ENCODE measurements at places on chromosomes 2 and 18. TPM values are rescaled to one million over a fixed set of nuclear protein-coding genes. Genes with fewer than 3 reads are reported as not detected.

SLC4A3 gene
- 3.1 TPM for polyA plus RNA-seq

TTC32 gene
- 22.4 TPM for polyA plus RNA-seq

MYOM1 gene
- polyA plus RNA-seq: 0.34 TPM

CREG2 gene
- polyA plus RNA-seq: 1.6 TPM

COPS7B gene
- 29.4 TPM for polyA plus RNA-seq

RESP18 gene
- polyA plus RNA-seq: not detected

PRSS56 gene
- polyA plus RNA-seq: 0.07 TPM

LHCGR gene
- not detected for polyA plus RNA-seq

RGPD3 gene
- 0.12 TPM for polyA plus RNA-seq

NTSR2 gene
- not detected for polyA plus RNA-seq

AQP12B gene
- not detected for polyA plus RNA-seq

SOWAHC gene
- 13.4 TPM for polyA plus RNA-seq

ZAP70 gene
- 0.09 TPM for polyA plus RNA-seq

VWA3B gene
- polyA plus RNA-seq: not detected

CLEC4F gene
- polyA plus RNA-seq: not detected

CAPG gene
- polyA plus RNA-seq: 53.0 TPM

LRRTM1 gene
- not detected for polyA plus RNA-seq

EMILIN2 gene
- 6.1 TPM for polyA plus RNA-seq

DYSF gene
- 0.68 TPM for polyA plus RNA-seq

MEP1B gene
- polyA plus RNA-seq: not detected

BMP10 gene
- not detected for polyA plus RNA-seq

CNGA3 gene
- not detected for polyA plus RNA-seq

DLX2 gene
- 0.19 TPM for polyA plus RNA-seq

Measured in A549 (cell line).